ENCODE measurements at places on chromosomes 5 and 9.

DNA sequence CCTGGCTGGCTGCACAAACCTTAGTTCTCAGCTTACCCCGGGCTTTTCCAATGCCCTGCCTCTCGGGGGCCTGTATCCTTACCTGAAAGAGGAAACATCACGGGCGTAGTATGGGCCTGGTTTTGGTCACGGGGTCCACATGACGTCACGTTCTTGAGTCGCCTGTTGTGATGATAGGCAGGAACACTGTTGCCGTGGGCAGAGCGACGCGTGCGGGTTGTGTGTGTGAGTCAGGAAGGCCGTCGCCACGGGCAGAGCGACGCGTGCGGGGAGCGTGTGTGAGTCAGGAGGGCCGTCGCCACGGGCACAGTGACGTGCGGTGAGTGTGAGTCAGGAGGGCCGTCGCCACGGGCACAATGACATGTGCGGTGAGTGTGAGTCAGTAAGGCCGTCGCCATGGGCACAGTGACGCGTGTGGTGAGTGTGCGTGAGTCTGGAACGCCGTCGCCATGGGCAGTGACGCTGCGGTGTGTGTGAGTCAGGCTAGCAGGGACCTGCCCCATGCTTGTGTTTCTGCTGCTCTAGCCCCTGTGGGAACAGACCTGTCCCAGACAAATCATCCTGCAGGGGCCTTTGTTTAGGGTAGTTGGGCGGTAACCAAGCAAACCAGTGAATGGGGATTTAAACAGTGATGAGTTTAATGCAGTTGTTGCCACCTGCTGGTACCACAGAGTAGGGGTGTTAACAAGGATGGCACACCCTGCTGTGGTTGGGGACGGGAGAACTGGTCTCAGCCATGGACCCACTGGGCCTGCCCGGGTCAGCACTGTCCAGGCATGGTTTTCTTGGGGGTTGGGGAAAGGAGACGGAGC is 19.8 kb downstream of the TRIP13 start:
- DNase-seq: no peak

GRCh38 chr9:78958892-78959291 is 612.9 kb upstream of the TLE4 start:
- DNase-seq: no peak

- no peak for DNase-seq
Observed at GRCh38 chr5:7717691-7718090, 133.2 kb downstream of the CFAP90 start.

DNA sequence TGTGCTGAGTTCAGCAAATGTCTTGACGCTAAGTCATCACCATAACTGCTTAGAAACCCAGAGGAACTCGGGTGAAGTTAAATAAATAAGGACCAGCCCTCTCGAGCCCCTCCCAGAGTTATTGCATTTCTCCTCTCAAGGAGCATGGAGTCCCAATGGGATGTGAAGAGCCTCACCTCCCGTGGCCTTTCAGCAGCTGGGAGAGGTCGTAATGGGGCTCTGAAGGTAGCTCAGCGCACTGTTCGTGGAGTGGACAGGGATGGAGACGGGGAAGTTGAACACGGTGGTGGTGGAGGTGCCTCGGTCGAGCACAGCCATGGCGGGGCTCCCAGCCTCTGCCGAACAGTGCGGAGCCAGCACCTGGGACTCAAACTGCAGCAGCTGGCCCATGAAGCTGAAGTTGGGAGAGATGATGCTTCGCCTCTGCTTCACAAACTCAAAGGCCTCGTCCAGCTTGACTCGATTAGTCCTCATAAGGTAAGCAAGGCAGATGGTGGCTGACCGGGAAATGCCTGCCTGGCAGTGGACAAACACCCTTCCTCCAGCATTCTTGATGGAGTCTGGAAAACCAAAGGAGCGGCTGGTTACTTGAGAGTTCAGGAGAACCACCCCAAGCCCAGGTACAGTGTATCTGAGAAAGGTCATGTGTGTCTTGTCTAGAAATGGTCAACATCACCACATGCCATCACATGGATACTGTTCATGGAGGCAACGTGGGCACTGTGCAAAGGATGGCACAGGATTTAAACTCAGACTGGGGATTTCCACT is 2.2 kb downstream of the DUSP1 start:
- DNase-seq: no peak

GRCh38 chr5:157113002-157113401 is 4.2 kb upstream of the HAVCR2 start:
- no peak for DNase-seq

- no peak for DNase-seq
Observed at GRCh38 chr9:97772145-97772544, 75.0 kb upstream of the XPA start.

- DNase-seq: peak; percentile 21
Observed at GRCh38 chr9:13446938-13447842, 167.7 kb upstream of the MPDZ start.

DNA sequence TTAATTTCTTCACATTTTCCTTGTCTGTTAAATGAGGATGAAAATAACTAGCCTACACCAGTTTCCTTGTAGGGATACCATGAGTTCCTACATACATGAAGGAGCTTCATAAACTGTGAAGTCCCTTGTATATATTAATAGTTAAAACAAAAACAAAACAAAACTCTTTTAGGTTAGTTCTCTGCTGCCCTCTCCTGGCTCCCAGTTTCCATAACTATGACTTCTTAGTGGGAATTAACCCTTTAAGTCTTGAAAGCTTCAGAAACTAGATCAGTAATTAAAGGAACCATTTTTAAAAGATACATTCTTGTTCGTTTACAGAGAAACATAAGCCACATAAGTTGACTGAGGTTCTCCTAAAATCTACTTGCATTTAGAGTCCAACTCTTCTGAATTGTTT is 500.0 kb upstream of the C9orf72 start:
- DNase-seq: peak; percentile 44

GRCh38 chr5:149871471-149871870 is 73.1 kb downstream of the PDE6A start:
- DNase-seq: no peak

DNA sequence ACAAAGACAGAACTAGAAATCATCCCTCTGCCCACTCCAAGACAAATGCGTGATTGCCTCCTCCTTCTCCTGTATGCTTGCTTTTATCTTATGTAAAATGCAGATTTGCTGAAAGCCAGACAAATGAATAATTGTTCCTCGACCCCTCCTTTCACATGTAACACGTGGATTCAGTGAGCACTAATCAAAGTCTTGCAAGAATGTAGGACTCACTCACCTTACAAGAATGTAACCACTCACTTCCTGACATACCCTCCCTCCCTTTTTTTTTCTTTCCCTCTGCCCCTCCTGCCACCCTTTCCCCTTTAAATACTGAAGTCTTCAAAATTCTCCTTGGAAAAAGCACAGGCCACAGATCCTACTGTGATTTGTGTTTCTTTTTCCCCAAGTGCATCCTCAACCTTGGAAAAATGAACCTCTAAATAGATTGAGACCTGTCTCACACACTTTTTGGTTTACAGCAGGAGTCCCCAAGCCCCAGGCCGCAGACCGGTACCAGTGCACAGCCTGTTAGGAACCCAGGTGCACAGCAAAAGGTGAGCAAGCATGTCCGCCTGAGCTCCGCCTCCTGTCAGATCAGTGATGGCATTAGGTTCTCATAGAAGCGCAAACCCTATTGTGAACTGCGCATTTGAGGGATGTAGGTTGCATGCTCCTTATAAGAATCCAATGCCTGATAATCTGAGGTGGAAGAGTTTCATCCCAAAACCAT is 29.4 kb upstream of the HSD17B3 start:
- no peak for DNase-seq

GRCh38 chr5:111937094-111937493 is 180.1 kb upstream of the NREP start:
- DNase-seq: no peak

DNA sequence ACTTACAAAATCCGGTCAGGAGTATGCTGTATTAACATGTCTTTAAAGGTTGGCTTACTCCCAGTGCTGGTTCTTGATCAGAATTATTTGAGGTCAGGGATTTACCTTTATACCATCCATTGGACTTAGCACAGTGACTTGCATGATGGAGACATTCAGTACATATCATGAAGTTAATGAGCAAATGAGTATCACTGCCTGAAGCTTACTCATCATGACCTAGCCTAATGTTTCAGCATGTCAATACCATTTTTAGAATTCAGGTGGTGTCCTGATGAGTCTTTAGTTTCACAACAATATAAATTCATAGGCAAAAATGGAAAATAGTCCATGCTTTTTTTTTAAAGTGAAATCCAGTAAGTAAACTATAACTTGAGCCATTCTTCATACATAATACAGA is 226.0 kb upstream of the C9orf72 start:
- no peak for DNase-seq

Data from NCI-H1105 treated with DMSO at 0.1 percent for 48 hours (cell line).